ENCODE measurements at places on chromosomes 7 and 10.

DNA sequence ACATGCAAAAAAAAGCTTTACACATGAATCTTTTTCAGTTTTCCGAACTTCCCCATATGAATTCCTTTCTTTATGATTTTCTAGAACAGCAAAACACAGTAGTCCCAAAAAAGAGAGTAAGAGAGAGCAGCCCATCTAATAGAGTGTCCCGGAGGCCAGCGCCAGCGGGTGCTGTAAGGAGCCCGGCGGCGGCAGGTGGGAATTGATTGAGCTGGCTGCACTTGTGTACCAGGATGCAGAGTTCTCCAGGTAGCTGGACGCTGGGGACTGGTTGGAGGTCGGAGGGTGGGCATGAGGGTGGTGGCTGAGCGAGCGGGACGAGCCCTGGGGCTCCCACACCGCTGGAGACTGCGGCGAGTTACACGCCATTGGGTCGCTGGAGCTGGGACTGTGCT is 4.0 kb downstream of the DLX5 start:
- no peak for DNase-seq

- no peak for DNase-seq
These were observed 16.6 kb downstream of the MINDY3 start for GRCh38 chr10:15843695-15844094.

GRCh38 chr10:128922172-128922571 is 544.9 kb upstream of the MGMT start:
- DNase-seq: no peak

GRCh38 chr7:44061645-44062179 is 3.7 kb downstream of the PGAM2 start:
- DNase-seq: no peak

DNA sequence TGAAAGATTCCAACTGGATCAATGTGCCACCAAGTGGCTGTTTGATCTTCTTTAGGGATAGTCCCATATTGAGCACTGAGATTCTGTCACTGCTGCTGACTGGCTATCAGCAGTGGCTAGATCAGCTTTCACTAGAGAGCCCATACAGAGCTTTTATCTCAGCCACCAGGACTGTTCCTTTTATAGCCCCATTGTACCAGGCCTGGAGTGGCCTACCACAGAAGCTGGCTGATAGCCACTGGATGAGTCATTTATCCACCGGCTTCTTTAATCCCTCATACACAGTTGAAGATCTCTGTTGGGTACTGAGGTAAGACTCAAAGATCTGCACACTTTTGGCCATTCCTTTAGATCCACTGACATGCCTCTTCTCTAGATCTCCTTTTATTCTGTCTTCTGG is 1101.1 kb downstream of the SORCS3 start:
- no peak for DNase-seq

GRCh38 chr7:131188367-131189339 is 139.0 kb upstream of the MKLN1 start:
- peak; percentile 54 for DNase-seq

GRCh38 chr7:34662058-34662708 is 4.2 kb downstream of the NPSR1 start:
- no peak for DNase-seq

DNA sequence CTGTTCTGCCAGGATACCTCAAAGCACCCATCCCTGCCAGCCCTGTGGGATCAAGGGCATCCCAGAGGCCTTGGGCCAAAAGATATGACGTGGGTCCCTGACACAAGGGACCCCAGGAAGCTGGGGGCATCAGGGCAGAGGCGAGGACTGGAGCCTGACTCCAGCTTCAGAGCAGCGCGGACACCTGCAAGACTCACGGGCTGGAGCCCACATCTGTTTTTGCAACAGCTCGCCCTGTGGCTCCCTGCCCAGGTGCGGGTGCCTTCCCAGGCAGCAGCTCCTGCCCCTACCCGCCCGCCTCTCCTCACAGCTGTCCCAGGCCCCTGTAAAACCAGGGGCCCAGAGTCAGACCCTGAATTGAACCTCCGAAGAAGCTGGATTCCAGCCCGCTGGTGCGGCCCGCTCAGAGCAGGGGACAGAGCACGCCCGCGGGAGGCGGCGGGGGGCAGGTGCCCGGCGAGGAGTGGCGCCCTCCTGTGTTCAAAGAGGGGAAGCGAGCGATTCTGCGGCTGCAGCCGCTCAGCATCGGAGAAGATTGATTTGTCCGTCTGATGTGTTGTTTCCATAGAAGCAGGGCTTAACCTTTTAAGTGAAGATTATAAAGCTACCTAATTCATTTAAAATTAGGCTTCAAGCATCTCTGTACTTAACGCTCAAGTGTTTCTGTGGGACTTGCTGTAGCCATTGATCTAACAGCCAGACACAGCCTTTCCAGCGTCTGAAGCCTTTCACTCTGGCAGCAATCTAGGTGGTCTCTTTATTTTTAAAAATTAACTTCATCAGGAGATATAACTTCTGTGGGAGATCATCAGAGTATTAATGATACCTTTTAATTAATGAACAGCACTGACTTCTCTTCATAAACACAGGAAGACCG is 88.4 kb downstream of the BEND7 start:
- peak; percentile 92 for DNase-seq

DNA sequence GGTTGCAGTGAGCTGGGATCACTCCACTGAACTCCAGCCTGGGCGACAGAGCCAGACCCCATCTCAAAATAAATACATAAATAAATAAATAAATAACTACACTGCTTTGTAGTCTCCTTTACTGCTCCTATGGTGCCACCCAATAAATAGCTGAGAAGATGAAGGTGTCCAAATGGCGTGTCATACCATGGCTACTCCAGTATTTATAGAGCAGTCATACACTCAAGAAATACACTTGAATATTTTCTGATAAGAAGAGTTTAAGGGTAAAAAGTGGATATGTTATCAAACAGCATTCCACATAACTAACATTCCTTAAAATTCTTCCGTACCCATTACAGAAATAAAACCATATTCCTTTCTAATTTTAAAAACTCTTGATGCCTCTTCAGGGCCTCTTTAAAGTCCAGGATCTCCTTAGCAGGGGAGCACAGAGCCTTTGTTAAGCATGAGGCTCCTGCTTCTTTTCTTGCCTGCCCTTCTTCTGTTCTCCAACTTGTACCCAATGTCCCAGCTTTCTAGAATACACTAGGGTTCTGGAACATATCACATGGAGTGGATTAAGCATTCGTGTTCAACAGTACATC is 7.9 kb upstream of the SAR1A start:
- no peak for DNase-seq

- peak; percentile 70 for DNase-seq
These were observed 4.2 kb upstream of the UPP1 start for GRCh38 chr7:48084727-48085432.

GRCh38 chr7:137886281-137886680 is 39.5 kb upstream of the DGKI start:
- no peak for DNase-seq

DNA sequence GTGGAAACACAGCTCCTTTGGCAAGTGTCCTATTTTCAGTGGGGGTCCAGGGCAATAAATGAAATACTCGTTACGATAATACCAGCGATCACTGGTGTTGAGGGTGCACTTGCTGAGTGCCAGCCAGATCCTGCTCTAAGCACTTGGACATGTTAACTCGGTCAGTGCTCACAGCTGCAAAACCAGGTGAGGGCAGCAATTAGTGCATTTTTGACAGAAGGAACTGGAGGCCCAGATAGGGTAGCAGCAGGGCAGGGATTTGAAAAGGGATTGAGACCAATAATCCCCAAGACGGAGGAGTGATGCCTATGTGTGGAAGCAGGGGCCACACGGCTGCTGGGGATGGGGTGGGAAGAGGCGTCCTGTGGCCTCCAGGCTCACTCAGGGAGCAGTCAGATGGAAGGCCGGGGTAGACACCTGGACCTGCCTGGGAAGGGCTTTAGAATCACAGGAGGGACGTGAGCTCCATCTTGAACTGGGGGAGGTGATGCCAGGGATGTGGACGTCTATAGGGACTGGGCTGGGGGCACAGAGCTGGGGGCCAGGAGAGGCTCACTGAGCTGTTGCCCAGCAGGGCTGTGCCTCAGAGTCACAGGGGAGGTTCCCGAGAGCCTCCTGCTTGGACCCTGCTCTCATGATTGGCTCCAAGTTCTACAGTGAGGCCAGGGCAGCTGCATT is 14.3 kb downstream of the PTPRE start:
- peak; percentile 29 for DNase-seq

- no peak for DNase-seq
These were observed 108.9 kb upstream of the ASAH2 start for GRCh38 chr10:50360077-50360850.
